ENCODE measurements at places on chromosomes 13 and 19.

GRCh38 chr19:18161636-18162002 is 8.7 kb downstream of the PIK3R2 start:
- no peak for DNase-seq

GRCh38 chr13:113629866-113630265 is 28.1 kb downstream of the ATP4B start:
- no peak for DNase-seq

DNA sequence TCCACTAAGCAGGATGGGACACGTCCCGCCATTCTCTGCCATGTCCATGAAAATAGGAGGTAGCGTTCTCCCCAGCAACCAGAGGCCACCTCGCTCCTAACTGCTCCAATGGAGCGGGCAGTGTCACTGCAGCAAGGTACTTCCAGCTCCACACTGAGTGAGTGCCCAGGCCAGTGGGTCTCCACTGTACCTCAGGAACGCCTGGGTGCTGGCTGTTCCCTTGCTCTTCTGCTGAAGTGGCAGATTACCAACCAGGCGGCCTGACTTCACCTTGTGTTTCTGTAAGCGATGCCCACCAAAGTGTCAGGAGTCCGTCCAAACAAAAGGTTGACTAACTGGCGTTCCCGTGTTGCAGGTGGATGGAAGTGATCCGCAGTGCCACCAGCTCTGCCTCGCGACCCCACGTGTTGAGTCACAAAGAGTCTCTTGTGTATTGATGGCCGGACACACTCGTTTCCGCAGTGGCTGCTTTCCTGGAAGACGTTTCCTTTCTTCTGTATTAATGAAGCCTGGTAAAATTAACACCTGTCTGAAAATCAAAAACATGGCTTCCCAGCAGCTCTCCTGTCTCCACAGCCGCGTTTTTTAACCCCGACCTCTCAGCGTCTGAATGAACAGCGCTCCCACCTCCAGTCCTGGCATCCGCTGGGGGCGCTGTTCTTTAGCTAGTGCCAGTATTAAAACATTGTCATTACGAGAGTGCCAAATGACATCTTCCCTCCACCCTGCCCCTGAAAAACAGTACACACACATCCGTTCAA is 128.8 kb downstream of the STK24 start:
- peak; percentile 10 for DNase-seq

DNA sequence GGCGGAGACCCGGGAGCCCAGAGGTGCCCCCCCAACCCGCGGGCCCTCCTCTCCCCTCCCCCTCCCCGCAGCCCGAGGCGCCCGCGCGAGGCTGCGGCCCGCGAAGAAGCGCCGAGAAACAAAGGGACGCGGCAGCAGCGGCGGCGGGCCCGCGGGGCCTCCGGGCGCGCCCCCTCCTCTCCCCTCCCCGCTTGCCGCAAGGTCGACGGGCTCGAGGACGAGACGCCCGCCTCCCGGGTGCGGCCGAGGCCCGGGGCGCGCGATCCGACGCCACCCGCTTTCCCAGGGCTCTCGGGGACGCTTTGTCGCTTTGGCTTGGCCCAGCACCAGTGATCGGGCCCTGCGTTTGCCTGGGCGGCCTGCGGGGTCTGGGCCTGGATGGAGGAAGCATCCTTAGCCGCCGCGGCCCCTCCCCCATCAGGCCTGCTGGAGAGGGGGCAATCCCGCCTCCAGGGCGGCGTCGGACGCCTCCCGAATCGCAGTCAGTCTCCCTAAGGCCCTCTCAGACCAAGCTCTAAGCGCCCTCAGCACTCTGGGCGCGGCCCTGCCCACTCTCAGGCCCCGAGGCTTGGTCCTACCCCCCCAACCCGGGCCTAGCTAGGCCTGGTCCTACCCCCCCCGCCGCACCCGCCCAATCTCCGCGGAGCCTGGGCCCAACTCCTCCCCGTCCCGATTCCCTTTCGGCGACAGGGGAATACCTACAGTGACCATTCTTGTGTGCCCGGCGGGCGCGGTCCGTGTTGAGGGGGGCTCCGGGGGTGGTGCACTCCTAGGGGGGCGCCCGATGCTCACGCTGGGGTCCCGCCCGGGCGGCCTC is 740 bp downstream of the ELAVL3 start:
- no peak for DNase-seq

DNA sequence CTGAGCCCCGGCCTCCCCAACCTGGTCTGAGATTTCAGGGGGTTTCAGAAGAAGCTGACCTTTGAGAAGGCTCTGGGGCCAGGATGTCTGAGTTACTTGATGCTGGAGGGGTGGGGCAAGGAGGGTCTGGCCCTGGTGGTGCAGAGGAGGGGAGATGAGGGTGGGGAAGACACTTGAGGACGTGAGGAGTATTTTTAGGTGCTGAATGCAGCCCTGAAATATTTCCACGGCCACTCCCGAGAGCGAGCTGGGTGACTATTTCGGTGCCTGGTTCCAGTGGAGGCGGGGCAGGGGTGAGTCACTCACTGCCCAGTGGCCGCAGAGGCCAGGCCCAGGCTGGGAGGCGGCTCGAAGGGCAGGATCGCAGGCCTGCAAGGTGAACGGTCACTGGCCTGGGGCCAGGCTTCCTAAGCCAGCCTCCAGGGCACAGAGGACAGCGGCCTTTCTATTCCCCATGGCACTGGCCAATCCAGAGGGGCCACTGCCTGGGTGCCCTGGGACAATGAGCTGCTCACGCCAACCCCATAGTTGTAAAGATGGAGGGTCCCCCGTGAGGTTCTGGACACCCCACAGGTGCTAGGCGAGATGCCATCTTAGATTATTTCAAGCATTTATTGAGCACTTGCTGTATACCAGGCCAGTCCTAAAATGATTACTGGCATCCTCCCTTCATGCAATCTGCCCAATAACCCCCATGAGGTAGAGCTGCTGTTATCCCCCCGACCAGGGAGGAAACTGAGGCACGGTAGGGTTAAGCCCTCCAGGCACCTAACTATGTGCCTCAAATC is 19.7 kb upstream of the JUND start:
- no peak for DNase-seq

GRCh38 chr13:20869540-20869939 is 33.0 kb downstream of the XPO4 start:
- DNase-seq = no peak

GRCh38 chr13:30841154-30841553 is 64.9 kb upstream of the MEDAG start:
- no peak for DNase-seq

- no peak for DNase-seq
These were observed 314.4 kb downstream of the ENOX1 start for GRCh38 chr13:43472339-43472738.

- no peak for DNase-seq
These were observed 629 bp upstream of the FGF9 start for GRCh38 chr13:21670006-21670882.

- no peak for DNase-seq
These were observed 42.4 kb downstream of the ADGRE3 start for GRCh38 chr19:14632286-14632685.

DNA sequence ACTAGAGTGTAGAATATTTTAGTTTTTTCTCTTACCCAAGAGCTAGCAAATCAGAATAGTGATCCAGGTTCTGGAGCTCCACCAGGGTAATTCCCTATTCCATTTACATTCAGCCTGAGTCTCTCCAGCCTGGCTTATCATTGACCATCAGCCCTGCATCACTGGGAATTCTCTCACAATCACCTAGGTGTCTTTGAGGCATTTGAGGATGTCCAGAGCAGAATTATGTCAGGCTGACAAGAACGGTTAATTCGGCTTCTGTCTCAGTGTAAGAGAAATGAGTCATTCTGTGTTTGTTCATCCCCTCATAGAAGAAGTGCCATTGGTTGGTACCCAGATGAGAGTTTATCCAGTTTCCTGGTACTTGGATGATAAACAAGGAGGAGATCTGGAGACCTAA is 180.5 kb downstream of the ZNF737 start:
- DNase-seq = no peak

- DNase-seq = no peak
These were observed 40.6 kb upstream of the FAM216B start for GRCh38 chr13:42740753-42741152.

DNA sequence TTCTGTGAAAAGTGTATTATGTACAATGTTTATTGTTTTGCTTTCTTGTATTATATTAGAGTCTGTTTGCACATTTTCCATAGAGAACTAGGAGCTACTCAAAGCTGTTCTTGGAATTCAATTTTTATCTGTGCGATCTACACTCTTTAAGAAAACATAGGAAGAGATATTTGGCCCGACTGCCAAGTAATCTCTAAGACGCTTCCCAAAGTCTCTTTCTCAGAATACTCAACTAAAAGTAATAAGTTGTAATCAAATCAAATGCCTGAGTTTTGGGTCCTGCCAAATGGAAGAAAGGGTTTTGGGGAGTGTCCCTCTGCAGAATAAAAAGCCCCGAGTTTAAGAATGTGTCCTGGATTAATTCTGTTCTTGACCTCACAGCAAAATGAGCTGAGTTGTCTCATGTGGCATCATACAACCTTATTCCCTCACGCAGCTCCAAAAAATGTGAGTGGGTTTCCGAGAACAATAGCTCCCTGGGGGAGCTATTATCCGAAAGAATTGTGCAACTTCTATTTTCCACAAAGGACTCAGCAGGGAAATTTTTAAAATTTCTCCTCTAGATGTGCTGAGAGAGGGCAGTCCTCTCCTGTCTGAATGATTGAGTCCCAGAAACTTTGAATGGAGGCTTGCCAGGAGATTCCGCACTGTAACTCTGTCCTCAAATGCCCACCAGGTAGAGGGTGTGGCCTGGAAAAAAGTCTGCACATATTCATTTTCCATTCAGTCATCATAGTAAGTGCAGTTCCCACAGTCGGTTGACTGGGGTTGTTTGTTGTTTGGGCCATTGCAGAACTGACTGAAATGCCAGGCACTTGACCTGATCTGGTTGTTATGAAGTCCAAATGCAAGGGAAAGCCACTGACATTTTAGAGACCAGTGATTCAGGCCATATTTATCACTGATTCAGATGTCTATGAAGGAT is 280.0 kb upstream of the SOX21 start:
- no peak for DNase-seq

- no peak for DNase-seq
These were observed 98.3 kb upstream of the UQCRFS1 start for GRCh38 chr19:29311191-29311790.

DNA sequence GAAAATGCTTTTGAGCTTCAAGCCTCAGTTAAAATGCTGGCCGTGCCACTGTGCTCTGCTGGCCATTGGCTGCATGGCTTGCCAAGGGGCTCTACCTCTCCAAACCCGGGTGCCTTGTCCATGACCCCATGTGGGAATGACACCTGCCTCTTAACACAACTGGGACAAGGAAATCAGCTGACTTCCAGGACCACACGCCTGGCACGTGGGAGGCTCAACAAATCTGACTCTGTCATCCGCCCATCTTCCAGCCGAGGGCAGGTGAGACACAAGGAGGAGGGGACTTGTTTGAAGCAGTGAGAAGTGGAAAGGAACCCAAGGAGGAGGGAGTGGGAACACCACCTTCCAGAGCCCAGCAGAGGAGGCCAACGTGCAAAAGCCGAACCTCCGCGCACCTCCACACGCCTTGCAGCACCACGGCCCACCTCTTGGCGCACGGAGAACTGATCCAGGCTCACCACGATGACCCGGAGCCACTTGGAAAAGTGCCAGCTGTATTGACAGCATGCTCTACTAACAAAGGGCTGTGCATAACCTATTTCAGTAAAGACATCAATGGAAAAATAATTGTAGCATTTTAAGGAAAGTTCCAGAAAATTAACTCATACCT is 38.3 kb downstream of the COL4A1 start:
- DNase-seq = no peak

DNA sequence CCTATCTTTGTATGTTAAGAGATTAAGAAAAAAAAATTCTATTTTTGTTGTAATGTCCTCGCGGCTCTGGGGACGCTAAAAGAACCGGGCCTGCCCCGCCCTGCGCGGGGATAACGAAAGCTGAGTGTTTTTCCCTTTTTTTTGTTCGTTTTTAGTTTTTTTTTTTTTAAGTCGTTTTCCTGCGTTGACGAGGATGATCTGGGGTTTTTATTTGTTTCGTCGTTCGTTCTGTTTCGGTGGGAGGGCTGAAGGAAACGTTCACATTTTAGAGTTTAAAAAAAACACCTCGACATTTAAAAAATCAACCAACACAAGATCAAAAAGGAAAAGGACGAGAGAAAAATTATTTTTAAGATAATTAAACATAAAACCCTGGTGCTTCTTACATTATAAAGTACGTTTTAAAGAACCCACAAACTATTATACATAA is 5.6 kb downstream of the LYL1 start:
- DNase-seq = no peak

GRCh38 chr13:41401366-41401765 is 56.0 kb upstream of the RGCC start:
- no peak for DNase-seq

Measured in glomerular endothelial cell (primary cell).